Activated CD4-positive, alpha-beta memory T cell treated with anti-CD3 and anti-CD28 coated beads, Interleukin-2, amount 10 ng/mL, durations not matched to agents 7 days and 5 days (primary cell): ENCODE measurements at places on chromosomes 12 and 14.

DNA sequence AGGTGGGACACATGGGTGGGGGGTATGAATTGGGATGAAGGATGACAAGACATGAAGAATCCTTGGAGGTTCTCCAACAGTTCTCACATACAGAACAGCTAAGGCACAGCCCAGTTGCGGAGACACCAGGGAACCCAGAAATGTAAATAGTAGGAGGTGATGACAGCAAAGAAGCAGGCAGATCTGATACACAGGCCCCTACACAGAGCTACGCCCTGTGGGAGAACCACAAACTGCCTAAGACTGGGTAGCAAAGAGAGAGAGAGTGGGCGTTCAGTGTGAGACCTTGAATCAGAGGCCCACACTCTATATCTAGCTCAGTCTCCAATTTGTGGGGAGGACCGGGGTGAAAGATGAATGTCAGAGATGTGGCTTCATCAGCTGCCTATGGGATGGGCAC lies 9.5 kb upstream of the NUMB start:
- no peak for DNase-seq

DNA sequence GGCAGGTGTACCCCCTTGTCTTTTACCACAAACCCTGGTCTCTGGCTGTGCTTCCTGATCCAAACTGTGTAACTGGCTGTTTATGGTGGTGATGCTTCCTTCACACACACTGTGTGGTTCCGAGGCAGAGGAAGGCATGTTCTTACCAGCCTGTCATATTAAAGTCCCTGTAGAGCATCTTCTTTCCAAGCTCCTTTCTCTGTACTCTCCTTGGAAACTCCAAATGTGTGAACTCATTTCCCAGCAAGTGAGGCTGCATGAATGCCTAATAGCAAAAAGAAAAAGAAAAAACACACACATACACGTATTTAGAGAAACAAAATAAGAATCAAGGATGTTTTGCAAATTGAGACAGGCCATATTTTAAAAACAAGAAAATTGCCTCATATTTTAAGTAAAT lies 214.9 kb downstream of the PPM1H start:
- DNase-seq, result no peak

DNA sequence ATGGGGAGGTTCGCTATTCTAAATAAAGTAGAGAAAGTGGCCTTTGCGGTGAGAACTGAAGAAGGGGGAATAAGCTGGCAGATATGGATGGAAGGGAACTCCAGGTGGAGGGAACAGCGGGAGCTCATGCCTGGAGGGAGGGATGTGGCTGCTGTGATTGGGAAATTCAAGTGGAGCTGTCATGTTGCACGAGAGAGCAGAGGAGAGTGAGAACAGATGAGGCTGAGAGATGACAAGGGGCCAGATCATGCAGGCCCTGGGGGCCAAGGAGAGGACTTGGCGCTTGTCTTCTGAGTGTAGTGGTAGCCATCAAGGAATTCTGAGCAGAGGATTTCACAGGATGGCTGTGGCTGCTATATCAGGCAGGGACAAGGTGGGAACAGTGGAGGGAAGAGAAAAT lies 35.0 kb downstream of the TGFB3 start:
- no peak for DNase-seq

DNA sequence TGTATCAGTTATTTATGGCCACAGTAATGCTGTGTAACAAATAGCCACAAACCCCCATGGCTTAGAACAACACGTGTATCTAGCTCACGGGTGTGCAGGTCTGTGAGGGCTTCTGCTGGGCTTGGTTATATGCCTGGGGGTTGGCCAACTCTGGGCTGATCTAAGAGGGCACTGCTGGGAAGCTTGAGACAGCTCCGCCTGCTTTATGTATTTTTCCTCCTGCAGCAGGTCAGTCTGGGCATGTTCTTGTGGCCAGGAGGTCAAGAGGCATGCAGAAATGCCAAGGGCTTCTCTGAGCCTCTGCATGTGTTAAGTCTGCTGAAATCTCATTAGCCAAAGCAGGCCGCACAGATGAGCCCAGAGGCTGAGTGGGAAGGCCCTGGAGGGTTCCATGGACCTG lies 105.8 kb downstream of the ZNF664 start:
- no peak for DNase-seq

DNA sequence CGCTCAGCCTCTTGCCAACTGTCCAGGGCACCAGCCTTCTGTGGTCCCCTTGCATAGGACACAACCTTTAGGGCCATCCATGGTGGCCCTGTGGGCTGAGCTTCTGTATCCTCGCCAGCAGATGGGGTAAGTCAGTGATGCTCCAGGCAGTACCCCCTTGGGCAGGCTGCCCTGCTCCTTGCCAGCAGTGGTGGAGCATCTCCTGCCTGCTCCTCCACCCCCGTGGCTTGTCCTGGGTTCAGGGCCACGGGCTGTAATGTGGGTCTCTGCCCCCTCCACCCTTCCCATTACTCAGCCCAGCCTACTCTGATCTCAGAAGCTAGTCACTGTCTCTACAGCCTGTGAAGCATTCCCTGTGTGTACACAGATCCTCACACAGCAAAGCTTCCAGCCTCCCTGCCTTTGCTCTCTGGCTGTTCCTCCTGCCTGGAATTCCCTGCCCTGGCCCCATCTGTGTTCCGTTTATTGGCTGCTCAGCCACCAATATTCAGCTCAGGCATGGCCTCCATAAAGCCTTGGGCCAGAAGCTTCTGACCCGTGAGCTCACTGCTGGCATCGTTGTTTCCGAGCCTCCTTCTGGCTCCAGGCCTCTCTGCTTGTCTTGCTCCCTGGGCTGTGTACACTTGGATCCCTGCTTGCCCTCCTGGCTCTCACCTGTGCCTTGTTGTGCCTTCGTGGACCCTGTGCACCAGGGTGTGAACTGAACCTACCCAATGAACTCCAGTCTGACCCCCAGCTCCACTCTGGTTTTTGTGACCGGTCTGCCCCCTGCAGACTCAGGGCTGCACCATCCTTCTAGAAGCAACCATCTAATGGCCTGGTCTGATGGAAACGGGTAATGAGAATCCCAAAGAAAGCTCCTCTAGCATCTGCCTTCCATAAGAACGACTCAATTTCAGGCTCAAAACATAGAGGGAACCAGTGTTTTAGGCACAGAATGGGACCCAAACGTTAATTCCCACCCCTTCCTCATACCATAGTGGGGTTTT lies 177.0 kb upstream of the PRMT8 start:
- no peak for DNase-seq

DNA sequence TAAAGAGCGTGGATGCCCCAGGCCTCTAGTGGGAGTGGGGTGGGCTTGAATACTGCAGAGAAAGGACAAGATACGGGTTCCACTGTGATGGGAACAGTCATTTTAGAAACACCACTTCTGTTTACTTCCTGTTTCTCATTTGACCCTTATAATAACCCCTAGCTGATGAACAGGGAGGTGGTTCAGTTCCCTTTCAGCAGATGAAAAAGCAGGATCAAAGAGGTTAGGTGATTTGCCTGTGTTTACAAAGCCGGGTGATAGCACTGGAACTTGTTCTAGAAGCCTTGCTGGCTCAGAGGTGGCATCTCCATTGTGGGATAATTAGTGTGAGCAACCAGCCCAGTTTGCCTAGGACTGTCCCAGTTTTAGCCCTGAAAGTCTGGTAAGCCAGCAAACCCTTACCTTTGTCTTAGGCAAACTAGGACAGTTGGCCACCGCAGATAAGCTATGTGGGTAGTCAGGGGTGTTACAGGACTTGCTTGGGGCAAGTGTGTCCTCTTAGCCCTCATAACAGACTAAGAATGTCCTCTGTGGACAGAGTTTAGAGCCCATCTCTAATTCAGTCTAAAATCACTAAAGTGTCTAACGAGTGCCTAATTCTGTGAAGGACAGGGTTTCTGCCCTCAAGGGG lies 7.5 kb upstream of the LRP1-AS start:
- no peak for DNase-seq

- no peak for DNase-seq
These were observed 117.5 kb upstream of the SFSWAP start for GRCh38 chr12:131593406-131593805.

DNA sequence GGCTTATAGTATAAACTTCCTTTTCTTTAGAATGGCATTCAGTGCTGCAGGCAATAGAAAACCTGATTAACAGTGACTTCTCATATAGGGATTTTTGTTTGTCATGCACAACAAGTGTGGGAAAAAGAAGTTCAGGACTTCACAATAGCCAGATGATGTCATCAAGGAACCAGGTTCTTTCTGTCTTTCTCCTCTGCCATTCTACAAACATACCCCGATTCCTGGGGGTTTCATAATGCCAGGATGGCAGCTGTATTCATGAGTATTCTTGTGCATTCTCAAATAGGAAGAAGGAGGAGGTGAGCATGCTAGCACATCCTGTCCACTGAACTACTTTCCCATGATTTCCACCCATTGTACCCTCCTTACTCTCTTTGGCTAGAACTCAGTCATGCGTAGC lies 182.7 kb upstream of the EEA1 start:
- no peak for DNase-seq

DNA sequence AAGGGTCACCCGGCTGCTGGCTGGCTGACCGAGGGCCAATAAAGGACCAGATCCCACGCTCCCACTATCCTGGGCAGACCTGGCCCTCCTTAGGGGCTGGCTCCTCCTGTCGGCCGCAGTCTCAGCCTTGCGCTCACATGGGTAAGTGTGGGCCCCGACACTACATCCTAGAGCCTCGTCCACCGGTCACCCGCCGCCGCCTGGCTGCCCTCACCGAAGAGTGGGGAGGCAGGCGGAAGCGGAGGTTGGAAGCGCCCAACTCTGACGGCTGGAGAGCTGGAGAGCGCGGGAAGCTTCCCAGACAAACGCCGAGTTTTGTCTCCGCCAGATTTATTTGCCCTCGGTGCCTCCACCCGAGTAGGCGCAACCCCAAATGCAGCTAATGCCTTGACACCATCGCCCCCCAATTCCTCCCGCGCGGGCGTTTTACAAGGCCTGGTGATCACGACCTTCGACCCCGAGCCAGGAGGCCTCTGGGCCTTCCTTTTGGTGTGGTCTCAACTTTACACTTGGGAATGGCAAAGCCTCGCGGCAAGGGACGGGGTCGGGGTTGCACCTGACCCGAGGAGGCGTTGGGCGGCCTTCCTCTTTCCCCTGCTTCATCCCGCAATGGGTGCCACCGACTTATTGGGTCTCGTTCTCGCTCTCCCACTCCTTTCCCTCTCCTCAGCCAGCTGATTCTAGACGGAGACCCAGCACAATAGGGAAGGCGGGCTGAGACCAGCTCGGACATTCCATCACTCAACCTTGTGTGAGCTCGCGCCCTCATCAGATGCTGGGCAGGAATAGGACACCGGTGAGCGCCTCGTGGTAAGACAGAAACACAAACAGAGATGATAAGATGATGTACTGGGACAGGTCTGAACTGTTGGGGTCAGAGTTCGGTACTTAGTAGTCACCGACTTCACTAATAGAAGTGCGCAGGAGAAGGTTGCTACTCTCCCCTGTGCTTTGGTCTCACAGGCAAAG lies 78.3 kb upstream of the ANO4 start:
- DNase-seq, result no peak

GRCh38 chr12:118098401-118098800 lies 5.4 kb downstream of the VSIG10 start:
- no peak for DNase-seq

- DNase-seq, result peak; percentile 78
These were observed 2.4 kb downstream of the IL26 start for GRCh38 chr12:68223067-68223747.

- DNase-seq, result no peak
These were observed 25.7 kb upstream of the GALNT9 start for GRCh38 chr12:132354982-132355680.

DNA sequence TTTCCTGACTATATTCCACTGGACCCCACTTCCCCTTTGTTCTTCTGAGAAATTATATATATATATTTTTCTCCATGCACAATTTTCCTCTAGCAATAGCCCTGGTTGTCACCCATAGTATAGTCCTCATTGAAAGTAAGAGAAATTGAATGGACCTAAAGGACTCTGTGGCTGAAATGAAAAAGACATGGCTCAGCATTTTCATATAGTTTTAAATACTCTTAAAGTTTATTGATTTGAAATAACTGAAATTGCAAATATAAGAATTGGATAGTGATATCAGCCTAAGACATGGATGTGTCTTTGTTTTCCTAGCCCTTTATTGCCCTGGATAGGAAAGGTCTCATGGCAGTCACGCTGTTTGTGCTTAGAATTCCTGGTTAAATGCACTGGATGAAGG lies 113.8 kb downstream of the ANO6 start:
- DNase-seq, result no peak

DNA sequence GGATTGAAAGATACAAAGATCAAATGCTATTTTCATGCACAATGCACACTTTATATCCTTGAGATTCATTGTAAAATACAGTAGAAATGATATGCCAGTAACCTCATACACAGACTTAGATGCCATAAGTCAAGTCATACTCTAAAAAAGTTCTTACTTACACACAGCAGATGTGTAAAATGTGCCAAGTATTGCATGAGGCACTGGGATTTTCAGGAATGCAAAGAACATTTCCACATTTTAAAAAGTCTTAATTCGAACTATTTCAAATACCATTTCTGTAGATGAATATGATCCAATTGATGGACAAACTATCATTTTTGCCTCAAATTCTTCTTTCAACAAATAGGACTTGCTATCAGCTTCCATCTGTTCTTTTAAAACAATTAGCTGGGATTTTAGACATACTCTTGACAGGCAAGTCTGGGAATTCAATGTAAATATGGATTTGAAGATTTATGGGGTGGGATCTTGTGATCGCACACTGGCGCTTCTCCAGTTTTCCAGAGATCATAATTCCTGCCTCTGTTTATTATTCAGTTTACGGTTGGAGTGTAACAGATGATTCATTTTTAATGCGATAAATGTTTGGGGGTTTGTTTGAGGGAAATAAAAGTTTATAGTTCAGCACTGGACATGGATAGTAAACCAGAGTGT lies 183.8 kb downstream of the PAX9 start:
- DNase-seq, result no peak

GRCh38 chr12:19288603-19289244 lies 150.6 kb upstream of the AEBP2 start:
- DNase-seq, result no peak

DNA sequence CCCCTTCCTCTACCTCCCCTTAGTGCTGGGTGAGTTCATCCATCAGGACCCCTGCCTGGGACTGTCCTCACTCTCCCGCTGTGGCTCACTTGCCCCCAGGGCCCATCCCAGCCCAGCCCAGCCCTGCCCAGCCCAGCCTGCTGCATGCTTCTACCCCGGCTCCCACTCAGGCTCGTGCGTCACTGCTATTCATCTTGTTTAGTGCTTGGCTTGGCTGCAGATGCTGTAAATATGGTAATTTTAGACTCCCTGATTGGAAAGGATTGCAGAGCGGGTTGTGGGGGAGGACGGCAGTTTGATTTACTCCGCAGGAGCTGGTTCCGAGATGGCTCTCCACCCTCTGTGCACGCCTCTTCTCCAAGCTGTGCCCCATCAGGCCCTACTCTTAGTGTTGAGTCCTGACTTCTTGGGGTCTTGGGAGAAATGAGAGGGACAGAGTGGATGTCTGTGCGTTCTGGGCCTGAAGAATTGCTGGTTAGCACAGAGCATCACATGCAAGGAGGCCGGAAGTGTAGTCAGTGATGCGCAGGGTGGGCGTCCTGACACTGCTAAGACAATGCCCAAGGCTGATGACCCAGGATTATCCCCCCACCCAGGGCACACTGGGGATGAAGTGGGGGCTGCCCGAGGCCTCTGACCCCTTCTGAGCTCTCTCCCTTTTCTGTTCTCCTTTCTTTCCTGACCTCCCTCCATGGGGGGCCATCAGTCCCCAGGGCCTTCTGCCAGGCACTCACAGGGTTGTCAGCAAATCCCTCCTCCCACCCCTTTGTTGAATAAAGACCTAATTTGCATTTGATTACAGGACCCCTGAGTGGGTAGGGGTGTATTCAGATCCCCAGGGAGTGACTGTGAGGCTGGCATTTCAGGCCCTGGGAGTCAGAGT lies 244.4 kb downstream of the ZFP36L1 start:
- no peak for DNase-seq

GRCh38 chr14:100762089-100762515 lies 35.4 kb downstream of the DLK1 start:
- no peak for DNase-seq
